Type B pancreatic cell (in vitro differentiated cells): ENCODE measurements at places on chromosomes 3 and 15. TPM values are rescaled to one million over a fixed set of nuclear protein-coding genes. Genes with fewer than 3 reads are reported as not detected.

- DNase-seq: no peak
These were observed 339.6 kb downstream of the EPHB1 start for GRCh38 chr3:135134684-135135075.

STRIT1 gene
- 0.33 TPM in 1 of 2 replicates, not detected in the other for total RNA-seq

DNA sequence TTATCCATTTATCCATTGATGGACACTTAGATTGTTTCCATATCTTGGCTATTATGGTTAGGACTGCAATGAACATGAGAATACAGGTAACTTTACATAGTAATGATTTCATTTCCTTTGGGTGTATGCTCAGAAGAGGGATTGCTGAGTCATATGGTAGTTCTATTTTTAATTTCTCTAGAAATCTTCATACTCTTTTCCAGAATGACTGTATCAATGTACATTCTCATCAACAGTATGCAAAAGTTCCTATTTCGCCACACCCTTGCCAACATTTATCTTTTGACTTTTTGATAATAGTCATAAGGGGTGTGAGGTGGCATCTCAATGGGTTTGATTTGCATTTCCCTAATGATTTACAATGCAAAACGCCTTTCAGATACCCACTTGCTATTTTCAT lies 6.2 kb upstream of the NIPA1 start:
- no peak for DNase-seq

DNA sequence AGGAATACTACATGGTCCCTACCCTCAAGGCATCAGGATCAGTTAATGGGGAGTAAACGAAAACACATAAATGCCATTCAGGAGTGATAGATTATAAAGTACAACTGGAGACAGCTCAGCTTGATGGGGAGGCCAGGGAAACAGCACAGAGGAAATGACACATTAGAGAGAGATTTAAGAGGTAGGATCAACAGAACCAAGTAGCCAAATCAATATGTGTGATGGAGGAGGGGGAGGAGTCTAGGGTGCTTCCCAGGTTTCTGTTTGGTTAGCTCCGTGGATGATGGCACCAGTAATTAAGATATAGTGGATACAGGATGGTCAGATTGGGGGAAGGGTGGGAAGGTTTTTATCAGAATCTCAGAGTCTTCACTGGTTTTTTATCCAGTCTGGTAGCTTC lies 229.5 kb upstream of the ROPN1 start:
- no peak for DNase-seq

- no peak for DNase-seq
These were observed 123.0 kb upstream of the AGBL1 start for GRCh38 chr15:85956532-85957275.
